ENCODE measurements at places on chromosomes 6 and 20.

DNA sequence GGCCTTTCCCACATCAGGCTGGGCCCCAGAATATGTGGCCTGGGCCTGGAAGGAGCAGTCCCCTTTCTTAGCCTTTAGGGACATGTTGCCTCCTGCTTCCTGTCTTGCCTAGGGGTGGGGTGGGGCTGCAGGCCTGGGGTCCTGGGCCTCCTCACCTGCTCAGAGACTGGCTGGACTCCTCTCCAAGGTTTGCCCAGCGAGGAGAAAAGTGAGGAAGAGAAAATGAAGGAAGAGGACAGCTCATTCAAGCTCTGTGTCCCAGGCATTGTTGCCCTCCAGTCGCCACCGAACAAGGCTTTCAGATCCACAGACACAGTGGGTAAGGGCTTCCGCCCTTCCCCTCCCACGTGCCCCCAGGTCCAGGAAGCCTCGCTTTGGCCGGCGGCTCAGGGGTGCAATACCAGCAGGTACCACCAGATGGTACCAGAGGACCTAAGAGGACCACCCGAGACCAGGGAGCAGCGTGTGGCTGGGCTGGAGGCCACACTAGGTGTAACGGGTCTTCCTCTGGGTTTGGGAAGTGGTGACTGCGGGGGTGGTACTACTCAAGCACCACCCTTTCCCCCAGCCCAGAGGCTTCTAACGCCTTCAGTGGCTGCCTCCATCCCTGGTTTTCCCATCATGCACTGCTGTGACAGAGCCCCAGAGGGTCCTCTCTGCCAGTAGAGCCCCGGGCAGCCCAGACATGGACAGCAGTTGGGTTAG is 5.5 kb upstream of the BAK1 start:
- peak; percentile 59 for DNase-seq

GRCh38 chr6:68697394-68697793 is 62.3 kb downstream of the ADGRB3 start:
- no peak for DNase-seq

GRCh38 chr20:58433029-58433647 is 44.1 kb downstream of the VAPB start:
- DNase-seq: no peak

DNA sequence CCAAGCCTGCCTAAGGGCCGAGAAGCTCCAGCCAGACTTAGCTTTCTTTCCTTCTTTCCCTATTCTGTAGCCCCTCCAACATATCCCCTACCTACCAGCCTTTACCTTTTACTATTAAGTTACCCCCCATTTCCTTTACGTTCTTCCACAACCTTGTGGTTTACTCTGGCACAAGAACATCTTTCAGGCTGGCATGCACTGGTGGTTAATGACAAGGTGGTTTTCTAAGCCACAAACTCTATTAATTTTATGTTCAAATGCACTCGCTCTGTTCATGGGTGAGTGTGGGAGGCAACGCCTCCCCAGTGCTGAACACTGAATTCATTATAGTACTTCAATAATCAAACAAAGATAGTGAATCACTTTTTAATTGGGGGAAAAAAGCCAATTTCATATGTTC is 64.4 kb downstream of the TRERF1 start:
- DNase-seq: no peak

DNA sequence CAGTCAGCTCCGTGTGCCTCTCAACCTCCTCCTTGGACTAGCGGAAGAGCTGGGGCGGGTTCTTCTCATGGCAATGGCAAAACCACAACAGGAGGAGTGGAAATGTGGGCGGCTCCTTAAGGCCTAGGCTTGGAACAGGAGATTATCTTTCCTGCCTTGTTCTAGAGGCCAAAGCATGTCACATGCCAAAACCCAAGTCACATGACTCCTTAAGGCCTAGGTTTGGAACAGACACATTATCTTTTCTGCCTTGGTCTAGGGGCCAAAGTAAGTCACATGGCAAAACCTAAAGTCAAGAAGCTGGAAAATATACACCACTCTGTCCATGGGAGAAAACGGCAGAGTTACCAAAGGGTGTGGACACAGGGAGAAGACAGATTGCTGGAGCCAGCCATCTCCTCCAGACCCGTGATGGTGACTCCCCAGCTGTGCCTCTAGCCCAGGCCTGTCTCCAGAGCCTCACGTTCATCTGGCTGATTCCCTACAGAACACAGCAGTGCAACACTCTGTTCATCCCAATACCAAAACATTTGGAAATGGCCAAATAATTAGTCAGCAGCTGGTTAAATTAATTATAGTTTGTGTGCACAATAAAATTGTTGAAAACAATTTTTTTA is 34.2 kb downstream of the ANKRD60 start:
- DNase-seq: no peak

DNA sequence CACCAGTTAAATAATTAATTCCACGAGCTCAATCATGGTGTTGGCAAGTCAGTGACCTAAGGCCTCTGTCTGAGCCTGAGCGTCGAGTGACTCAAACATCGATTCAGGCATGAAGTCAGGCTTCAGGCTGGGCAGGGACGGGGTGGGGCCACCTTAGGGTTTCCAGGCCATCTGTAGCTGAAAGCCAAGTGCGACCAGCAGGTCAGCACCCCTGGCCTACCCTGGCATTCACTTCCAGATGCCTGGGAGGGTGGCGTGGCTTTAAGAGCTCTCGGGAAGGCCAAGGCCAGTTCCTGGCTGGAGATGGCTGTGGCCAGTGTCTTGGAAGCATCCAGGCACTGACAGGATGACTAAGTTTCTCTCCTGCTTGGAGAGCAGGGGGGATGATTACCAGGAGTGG is 113.4 kb downstream of the DACT2 start:
- no peak for DNase-seq

GRCh38 chr6:143195349-143195845 is 134.7 kb downstream of the AIG1 start:
- DNase-seq: no peak

- no peak for DNase-seq
Observed at GRCh38 chr6:98254624-98255023, 579.8 kb upstream of the POU3F2 start.

DNA sequence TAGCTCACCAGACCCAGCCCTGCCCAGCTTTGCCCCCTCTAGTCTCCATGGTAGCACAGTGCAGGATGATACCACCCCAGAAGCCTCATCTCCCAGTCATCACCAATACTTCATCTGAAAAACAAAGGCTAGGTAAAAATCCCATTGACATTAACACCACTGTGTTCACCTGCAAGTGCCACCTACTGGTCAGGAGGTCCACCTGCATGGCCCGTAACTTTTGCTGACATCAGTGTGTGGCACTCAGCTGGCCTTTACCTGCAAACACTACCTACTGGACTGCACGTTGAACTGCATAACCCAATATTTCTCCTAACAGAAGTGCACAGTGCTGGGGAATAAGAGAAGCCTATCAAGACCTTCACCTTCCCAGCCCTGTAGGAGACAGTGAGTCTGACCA is 234.7 kb upstream of the ADGRB3 start:
- no peak for DNase-seq

DNA sequence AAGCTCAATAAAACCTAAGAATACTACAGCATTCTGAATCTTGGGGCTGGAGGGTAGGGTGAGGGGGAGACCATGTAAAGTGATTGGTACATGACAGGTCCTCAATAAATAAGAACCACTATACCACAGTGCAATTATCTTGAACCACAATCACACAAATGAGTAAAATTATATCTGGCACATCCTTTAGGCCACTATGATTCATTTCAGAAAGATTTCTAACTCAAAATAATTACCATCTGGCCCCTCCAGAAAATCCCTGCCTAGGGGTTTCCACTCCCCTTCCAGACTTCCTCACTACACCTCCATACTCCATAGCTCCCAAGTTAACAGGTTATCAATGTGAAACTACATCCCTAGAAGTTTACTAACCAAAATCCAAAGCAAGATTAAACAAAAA is 19.7 kb downstream of the AKIRIN2 start:
- DNase-seq: no peak

DNA sequence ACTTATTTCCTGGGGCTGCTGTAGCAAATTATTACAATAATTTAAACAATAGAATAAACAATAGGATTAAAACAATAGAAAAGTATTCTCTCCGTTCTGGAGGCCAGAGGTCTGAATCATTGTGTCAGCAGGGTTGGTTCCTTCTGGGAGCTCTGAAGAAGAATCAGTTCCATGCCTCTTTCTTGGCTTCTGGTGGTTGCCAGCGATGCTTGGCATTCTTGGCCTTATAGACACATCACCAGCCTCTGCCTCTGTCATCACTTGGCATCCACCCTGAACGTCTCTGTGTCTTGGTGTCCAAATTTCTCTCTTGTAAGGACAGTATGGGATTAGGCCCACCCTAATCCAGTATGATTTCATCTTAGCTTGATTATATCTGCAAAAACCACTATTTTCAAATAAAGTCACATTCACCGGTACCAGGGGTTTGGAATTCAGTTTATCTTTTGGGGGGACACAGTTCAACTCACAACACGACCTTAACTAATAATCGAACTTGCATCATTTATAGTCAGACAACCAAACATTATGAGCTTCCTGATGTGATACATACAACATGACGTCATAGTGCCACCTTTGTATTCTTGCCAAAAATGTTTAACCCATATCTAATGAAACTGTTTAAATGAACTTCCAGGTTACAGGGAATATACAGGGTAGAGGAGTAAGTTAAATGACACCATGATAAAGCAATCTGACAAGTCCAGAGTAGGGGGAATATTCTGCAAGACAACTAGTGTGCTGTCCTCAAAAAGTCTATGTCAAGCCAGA is 84.7 kb upstream of the RNF24 start:
- DNase-seq: no peak

DNA sequence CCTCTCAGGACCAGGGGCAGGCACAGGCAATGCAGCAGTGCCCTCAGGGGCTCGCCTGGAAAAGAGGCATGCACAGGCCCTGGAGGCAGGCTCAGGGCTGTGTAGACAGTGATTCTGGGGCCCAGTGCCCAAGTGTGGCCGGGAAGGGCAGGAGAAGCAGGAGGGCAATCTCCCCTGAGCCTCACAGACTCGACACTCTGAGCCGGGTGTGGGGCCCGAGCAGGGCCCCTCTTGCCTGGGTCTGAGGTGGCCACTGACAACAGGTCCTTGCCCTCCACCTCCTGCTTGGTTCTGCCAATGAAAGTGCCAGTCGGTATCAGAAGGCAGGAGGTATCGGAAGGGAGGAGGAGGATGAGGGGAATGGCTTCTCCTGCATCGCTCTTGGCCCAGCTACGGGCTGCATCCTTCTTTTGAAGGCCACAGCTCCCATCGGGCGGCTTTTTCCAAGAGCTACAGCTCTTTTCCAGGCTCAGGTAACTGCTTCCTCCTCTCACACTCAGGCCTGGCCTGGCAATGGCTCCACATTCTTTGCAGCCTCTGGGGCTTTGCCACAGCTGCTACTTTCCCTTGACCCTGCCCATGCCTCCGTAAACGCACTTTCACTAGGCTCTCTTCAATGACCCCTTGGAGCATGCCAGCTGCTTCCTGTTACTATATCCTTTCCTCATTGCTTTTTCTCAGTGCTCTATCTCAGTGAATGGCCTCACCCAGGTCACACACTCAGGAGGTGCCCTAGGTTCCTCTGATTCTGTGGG is 24.5 kb downstream of the GABRR2 start:
- DNase-seq: no peak

DNA sequence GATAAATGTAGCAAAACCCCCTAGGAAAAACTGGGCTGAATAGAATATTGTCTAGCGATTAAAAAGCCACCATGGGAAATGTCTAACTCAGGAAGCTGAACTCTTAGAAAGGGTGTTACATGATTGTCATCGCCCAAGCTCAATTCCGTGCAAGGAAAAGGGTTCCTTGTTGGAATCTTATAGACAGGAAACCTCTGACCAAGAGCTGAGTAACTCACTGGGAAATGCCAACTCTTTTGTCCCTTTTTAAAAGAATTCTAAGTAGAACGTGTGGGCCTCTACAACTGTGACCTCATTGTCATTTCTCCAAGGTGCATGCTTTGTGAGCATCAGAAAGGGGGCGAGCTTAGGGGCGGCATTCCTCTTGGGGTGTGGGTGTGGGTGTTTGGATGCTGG is 88.1 kb downstream of the SYNJ2 start:
- DNase-seq: no peak

- no peak for DNase-seq
Observed at GRCh38 chr6:42293386-42293977, 75.8 kb upstream of the MRPS10 start.

DNA sequence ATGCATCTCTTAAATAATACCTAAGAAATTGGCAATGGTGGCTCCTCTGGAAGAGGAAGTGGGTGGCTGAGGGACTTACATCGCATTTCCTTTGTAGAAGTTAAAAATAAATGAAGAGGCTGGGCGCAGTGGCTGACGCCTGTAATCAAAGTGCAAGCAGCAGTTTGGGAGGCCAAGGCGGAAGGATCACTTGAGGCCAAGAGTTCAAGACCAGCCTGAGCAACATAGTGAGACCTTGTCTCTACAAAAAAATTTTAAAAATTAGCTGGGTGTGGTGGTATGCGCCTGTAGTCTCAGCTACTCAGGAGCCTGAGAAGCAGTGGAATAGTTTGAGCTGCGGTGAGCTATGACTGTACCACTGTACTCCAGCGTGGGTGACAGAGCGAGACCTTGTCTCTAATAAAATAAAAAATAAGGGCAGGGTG is 12.2 kb upstream of the NCOA3 start:
- no peak for DNase-seq

DNA sequence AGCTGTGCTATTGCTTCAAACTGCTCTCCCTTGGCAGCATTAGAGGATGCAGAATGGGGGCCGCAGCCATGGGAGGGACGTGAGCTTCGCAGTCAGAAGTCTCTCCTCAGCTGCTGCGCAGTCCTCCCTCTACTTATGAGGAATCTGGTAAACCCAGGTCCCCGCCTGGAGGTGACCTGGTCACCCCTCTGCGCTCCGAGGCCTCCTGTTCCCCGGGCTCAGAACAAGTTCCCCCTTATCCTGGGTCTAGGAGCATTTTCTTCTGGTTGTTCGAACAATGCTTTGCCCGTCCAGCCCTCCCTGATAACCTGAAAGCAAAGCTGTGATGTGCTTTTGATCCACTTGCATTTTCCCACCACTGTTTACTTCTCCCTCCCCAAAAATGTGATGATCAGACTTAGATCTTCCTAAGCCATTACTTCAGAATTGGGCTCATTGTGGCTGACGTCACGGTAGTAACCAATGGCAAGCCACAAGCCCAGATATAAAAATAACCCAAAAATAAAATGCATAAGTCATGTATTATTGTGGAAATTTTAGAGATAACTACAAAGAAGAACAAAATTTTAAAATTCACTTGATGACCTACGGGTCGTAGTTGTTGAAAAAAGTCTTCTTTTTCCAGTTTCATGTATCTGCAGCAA is 80.7 kb downstream of the SERAC1 start:
- no peak for DNase-seq
